Neural progenitor cell (in vitro differentiated cells): ENCODE measurements at places on chromosomes 12 and 14. TPM values are rescaled to one million over a fixed set of nuclear protein-coding genes. Genes with fewer than 3 reads are reported as not detected.

GRCh38 chr12:124403273-124403672 lies 108.4 kb downstream of the RFLNA start:
- no peaks in the 10 kb centered on the region for H3K36me3 ChIP-seq
- H3K4me1 ChIP-seq = peaks cover 19% of the 10 kb centered on the region
- no peak for DNase-seq
- peak overlapping the region; percentile 11 for H3K27ac ChIP-seq

ANO2 gene
- total RNA-seq = 4.0 and 4.8 TPM in 2 replicates

- H3K27ac ChIP-seq = no peak overlapping the region
- DNase-seq = no peak
- peaks cover 15% of the 10 kb centered on the region for H3K4me1 ChIP-seq
- no peaks in the 10 kb centered on the region for H3K27me3 ChIP-seq
- no peak overlapping the region for H3K4me3 ChIP-seq
- H3K36me3 ChIP-seq = no peaks in the 10 kb centered on the region
Observed at GRCh38 chr12:25839470-25839869, 119.0 kb upstream of the RASSF8 start.

GRIP1 gene
- total RNA-seq = 25.0 and 38.2 TPM in 2 replicates

- H3K36me3 ChIP-seq = no peaks in the 10 kb centered on the region
- H3K27ac ChIP-seq = no peak overlapping the region
- peak; percentile 97 for DNase-seq
- peak overlapping the region; percentile 87 for H3K4me3 ChIP-seq
Observed at GRCh38 chr12:106136263-106136662, 2.5 kb downstream of the NUAK1 start.

DNA sequence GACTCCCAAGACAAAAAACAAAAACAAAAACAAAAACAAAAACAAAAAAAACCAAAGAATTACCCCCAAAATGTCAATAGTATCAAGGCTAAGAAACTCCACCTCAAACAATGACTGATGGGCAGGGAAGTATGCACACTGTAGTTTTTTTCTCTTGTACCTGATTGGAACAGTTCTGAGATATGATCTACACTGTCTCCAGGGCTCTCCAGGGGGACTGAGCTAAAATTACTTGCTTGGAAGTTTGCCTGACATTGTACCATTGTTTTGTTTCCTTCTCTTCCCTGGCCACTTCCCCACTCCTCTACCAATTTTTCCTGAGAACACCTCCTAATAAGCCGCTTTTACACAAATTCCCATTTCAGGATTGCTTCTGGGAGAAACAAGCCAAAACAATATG lies 22.3 kb upstream of the CATSPERB start:
- no peaks in the 10 kb centered on the region for H3K36me3 ChIP-seq
- H3K27ac ChIP-seq = no peak overlapping the region
- H3K27me3 ChIP-seq = no peaks in the 10 kb centered on the region
- H3K4me3 ChIP-seq = no peak overlapping the region
- no peak for DNase-seq

GRCh38 chr14:73237786-73238423 lies 599 bp downstream of the PAPLN start:
- peak overlapping the region; percentile 71 for H3K4me3 ChIP-seq

DNA sequence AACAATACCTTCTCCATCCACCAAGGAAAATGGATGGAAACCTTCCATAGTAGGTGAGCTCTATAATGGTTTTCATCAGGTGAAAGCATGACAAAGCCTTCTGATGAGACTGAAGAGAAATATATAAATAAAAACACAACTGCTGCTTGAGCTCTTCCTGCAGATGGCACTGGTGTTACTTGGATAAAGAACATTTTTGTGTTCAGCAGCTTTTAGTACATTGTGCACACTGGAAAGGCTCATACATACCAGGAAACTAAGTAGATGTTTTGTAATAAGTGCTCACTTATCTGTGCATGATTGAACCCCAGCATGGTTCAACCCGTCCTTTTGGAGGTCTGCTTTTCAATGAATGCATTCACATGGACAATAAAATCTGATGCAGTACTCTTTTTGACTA lies 357.3 kb upstream of the MIS18BP1 start:
- no peaks in the 10 kb centered on the region for H3K36me3 ChIP-seq
- H3K4me3 ChIP-seq = no peak overlapping the region
- no peaks in the 10 kb centered on the region for H3K4me1 ChIP-seq
- no peak overlapping the region for H3K27ac ChIP-seq
- peak; percentile 39 for DNase-seq

DNA sequence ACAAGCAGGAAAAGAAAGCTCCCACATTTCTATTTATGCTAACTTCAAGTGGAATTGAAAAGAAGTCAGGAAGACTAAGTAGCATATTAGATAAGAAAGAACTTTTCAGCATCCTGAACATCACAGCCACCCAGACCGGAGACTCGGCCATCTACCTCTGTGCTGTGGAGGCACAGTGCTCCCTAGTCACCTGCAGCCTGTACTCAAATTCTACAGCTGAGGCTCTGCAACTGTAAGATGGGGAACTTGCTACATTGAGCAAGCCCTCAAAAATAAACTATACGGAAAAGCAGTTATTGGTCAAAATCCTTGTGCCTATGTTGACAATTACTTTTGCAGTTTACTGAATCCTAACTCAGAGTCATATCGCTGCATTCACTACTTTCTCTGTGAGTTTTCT lies 361.9 kb downstream of the DAD1 start:
- no peaks in the 10 kb centered on the region for H3K4me1 ChIP-seq
- no peak for DNase-seq
- H3K36me3 ChIP-seq = no peaks in the 10 kb centered on the region
- no peak overlapping the region for H3K4me3 ChIP-seq

GRCh38 chr14:52312931-52313355 lies 1.2 kb upstream of the PTGER2 start:
- DNase-seq = no peak
- H3K27ac ChIP-seq = no peak overlapping the region
- H3K4me1 ChIP-seq = peaks cover 11% of the 10 kb centered on the region
- H3K27me3 ChIP-seq = peaks cover 73% of the 10 kb centered on the region

LBHD2 gene
- total RNA-seq = not detected in 2 replicates

NINJ2 gene
- total RNA-seq = 0.37 TPM in 1 of 2 replicates, not detected in the other

- no peaks in the 10 kb centered on the region for H3K27me3 ChIP-seq
- H3K27ac ChIP-seq = no peak overlapping the region
- H3K4me1 ChIP-seq = peaks cover 33% of the 10 kb centered on the region
Observed at GRCh38 chr12:95206916-95207315, 10.4 kb downstream of the FGD6 start.

GRCh38 chr12:95116341-95116740 lies 42.9 kb upstream of the NR2C1 start:
- no peak overlapping the region for H3K27ac ChIP-seq
- DNase-seq = no peak
- peaks cover 6% of the 10 kb centered on the region for H3K4me1 ChIP-seq
- no peak overlapping the region for H3K4me3 ChIP-seq
- H3K27me3 ChIP-seq = no peaks in the 10 kb centered on the region

DNA sequence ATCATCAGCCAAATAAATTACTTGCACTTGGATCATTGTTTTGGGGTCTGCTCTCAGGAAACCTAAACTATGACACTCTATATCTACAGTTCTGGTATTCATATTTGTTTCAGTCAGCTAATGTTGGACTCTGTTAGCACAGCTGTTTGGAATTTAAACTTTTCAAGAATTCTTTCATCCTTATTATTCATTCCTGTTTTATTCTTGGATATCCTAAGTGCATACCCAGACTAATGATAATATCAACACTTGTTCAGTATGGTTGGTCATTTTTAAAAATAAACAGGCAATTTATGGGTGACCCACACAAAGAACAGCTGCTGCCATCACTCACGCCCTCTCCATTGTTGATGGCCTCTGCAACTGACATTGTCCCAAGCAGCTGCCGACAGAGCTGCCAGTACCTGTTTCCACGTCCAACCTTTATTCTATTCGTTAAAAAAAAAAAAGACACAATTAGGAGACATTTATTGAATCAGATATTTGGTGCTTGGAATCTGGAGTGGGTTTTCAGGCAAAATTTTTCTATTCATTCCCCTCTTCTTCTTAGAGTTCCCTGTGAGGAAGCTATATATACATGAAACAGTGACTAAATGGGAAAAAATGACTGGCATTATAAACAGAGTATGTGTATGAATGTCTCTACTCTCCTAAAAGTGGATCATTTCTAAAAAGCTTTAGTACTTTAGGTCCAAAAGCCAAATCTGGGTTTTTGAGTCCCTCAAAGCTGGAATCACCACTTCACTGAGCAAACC lies 252.1 kb upstream of the NAV3 start:
- DNase-seq = no peak
- H3K36me3 ChIP-seq = no peaks in the 10 kb centered on the region
- H3K27me3 ChIP-seq = no peaks in the 10 kb centered on the region
- H3K4me1 ChIP-seq = peaks cover 5% of the 10 kb centered on the region

GRCh38 chr14:68977718-68978171 lies 1.4 kb downstream of the ACTN1 start:
- H3K36me3 ChIP-seq = no peaks in the 10 kb centered on the region
- no peaks in the 10 kb centered on the region for H3K27me3 ChIP-seq
- peaks cover 11% of the 10 kb centered on the region for H3K4me1 ChIP-seq
- H3K27ac ChIP-seq = peak overlapping the region; percentile 98

SERPINA1 gene
- 0.13 and 0.43 TPM in 2 replicates for total RNA-seq

DNA sequence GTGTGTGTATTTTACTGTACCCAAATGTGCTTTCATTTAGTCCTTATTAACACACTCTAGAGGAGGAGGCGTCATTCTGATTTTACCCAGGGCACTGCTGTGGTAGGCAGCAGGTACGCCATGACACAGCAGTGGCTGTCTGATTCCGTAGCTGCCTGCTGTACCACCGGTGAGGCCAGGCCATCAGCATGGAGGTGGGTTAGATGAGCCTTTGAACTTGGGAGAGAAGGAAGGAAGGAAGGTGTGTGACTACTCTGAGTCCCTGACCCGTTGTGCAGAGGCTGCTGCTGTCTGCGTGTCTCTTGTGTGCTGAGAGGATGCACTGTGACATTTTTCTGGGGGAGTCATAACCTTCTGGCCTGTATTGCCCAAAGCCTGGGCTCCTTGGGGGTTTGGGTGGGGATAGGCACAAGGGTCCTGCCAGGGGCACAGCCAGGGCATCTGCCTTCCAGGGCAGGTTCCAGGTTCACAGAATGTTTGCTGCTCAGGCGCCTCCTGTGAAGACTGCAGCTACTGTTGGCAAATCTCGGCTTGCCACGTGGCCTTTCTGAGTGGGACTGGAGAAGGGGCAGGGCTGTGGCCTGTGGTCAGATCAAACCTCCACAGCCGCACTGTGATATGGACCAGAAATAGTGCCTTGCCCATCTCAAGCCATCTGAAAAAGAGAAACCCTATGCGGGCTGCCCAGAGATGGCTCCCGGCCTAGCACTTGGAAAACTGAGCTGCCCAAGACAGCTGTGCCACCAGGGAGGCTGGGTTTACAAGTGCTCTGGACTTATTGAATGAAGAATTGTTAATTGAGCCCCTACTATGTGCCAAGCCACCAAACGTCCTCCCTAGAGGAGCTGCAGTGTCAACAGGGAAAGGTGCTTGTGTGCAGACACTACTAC lies 47.1 kb downstream of the MLXIP start:
- no peak overlapping the region for H3K4me3 ChIP-seq
- H3K4me1 ChIP-seq = no peaks in the 10 kb centered on the region
- no peaks in the 10 kb centered on the region for H3K36me3 ChIP-seq

- no peaks in the 10 kb centered on the region for H3K4me1 ChIP-seq
- H3K4me3 ChIP-seq = no peak overlapping the region
- no peak overlapping the region for H3K27ac ChIP-seq
- no peak for DNase-seq
- H3K36me3 ChIP-seq = no peaks in the 10 kb centered on the region
Observed at GRCh38 chr12:71315328-71315985, 124.1 kb upstream of the LGR5 start.

GRCh38 chr12:62848418-62848817 lies 86.5 kb downstream of the PPM1H start:
- H3K4me1 ChIP-seq = peaks cover 11% of the 10 kb centered on the region
- H3K27ac ChIP-seq = no peak overlapping the region
- no peak for DNase-seq

DNA sequence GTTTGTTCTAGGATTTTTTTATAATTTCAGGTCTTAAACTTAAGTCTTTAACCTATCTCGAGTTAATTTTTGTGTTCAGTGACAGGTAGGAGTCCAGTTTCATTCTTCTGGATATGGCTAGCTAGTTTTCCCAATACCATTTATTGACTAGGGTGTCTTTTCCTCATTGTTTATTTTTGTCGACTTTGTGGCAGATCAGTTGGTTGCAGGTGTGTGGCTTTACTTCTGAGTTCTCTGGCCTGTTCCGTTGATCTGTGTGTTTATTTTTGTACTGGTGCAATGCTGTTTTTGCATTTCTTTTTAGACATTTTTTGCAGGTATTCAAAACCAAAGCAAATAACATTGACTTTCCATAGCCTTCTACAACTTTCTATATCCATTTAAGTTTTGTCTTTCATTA lies 121.7 kb downstream of the ETNK1 start:
- no peaks in the 10 kb centered on the region for H3K27me3 ChIP-seq
- no peak overlapping the region for H3K27ac ChIP-seq
- H3K4me1 ChIP-seq = peaks cover 8% of the 10 kb centered on the region
- H3K4me3 ChIP-seq = no peak overlapping the region
- no peak for DNase-seq
- no peaks in the 10 kb centered on the region for H3K36me3 ChIP-seq

GRCh38 chr12:122858591-122859302 lies 23.5 kb downstream of the HIP1R start:
- H3K27me3 ChIP-seq = no peaks in the 10 kb centered on the region
- H3K4me3 ChIP-seq = no peak overlapping the region
- H3K4me1 ChIP-seq = no peaks in the 10 kb centered on the region

TRHDE gene
- total RNA-seq = 0.22 and 4.5 TPM in 2 replicates

ERP29 gene
- total RNA-seq = 95.0 and 118 TPM in 2 replicates

DLGAP5 gene
- 191 and 313 TPM in 2 replicates for total RNA-seq

ACYP1 gene
- 38.8 and 43.1 TPM in 2 replicates for total RNA-seq

GRCh38 chr14:51092965-51093364 lies 1.9 kb downstream of the TRIM9 start:
- no peaks in the 10 kb centered on the region for H3K36me3 ChIP-seq
- no peak overlapping the region for H3K27ac ChIP-seq
- peak overlapping the region; percentile 66 for H3K4me3 ChIP-seq
- no peak for DNase-seq
- H3K27me3 ChIP-seq = peaks cover 66% of the 10 kb centered on the region

- H3K27ac ChIP-seq = no peak overlapping the region
- H3K27me3 ChIP-seq = no peaks in the 10 kb centered on the region
- no peaks in the 10 kb centered on the region for H3K4me1 ChIP-seq
- DNase-seq = no peak
- no peaks in the 10 kb centered on the region for H3K36me3 ChIP-seq
Observed at GRCh38 chr12:7221486-7221885, 32.0 kb downstream of the PEX5 start.

LRTM2 gene
- total RNA-seq = 0.09 TPM in 1 of 2 replicates, not detected in the other

DNA sequence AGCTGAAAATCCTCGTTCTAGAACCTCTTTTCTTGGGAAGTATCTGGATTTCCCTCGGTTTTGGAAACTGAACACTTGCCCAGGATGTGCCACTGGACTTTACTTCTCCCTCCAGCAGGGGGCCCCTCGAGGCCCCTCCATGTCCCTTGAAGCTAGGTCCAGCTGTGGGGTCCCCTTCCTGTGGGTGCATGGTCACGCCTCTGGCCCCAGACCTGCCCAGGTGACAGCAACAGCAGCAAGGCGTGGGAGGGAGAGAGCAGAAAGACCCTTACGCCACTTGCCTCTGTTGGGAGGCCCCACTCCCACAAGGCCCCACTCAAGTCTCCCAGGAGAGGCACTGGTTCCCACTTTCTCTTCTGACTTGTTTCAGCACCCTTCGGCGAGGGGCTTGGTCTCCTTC lies 3.1 kb downstream of the SLC25A29 start:
- peaks cover 22% of the 10 kb centered on the region for H3K4me1 ChIP-seq
- no peaks in the 10 kb centered on the region for H3K27me3 ChIP-seq
- peak; percentile 46 for DNase-seq
- no peak overlapping the region for H3K27ac ChIP-seq

CLEC4D gene
- 0.19 TPM in 2 replicates for total RNA-seq
